ENCODE measurements at places on chromosomes 13 and 19. TPM values are rescaled to one million over a fixed set of nuclear protein-coding genes. Genes with fewer than 3 reads are reported as not detected.

Gene DACT3
- polyA plus RNA-seq, result not detected

Gene ZNF888
- 2.2 TPM for polyA plus RNA-seq

- H3K27ac ChIP-seq, result no peak overlapping the region
- no peaks in the 10 kb centered on the region for H3K36me3 ChIP-seq
- H3K4me3 ChIP-seq, result no peak overlapping the region
- H3K27me3 ChIP-seq, result no peaks in the 10 kb centered on the region
- DNase-seq, result no peak
- H3K4me1 ChIP-seq, result no peaks in the 10 kb centered on the region
Measured at GRCh38 chr13:102020611-102021216, 381.1 kb downstream of the FGF14 start.

- no peak for DNase-seq
- H3K27ac ChIP-seq, result no peak overlapping the region
- H3K4me3 ChIP-seq, result no peak overlapping the region
- no peaks in the 10 kb centered on the region for H3K4me1 ChIP-seq
- H3K36me3 ChIP-seq, result peaks cover under 1% of the 10 kb centered on the region
Measured at GRCh38 chr13:77038907-77039480, 12.0 kb upstream of the FBXL3 start.

GRCh38 chr13:21478881-21479808 is 20.0 kb upstream of the ZDHHC20 start:
- H3K4me3 ChIP-seq, result peak overlapping the region; percentile 45
- H3K27ac ChIP-seq, result no peak overlapping the region
- peak; percentile 73 for DNase-seq
- H3K36me3 ChIP-seq, result no peaks in the 10 kb centered on the region
- peaks cover 3% of the 10 kb centered on the region for H3K27me3 ChIP-seq
- peaks cover 9% of the 10 kb centered on the region for H3K4me1 ChIP-seq

- H3K4me1 ChIP-seq, result peaks cover 29% of the 10 kb centered on the region
- H3K36me3 ChIP-seq, result no peaks in the 10 kb centered on the region
- peak; percentile 82 for DNase-seq
- peak overlapping the region; percentile 68 for H3K4me3 ChIP-seq
- H3K27me3 ChIP-seq, result no peaks in the 10 kb centered on the region
Measured at GRCh38 chr13:99425485-99426341, 75.6 kb upstream of the TM9SF2 start.

DNA sequence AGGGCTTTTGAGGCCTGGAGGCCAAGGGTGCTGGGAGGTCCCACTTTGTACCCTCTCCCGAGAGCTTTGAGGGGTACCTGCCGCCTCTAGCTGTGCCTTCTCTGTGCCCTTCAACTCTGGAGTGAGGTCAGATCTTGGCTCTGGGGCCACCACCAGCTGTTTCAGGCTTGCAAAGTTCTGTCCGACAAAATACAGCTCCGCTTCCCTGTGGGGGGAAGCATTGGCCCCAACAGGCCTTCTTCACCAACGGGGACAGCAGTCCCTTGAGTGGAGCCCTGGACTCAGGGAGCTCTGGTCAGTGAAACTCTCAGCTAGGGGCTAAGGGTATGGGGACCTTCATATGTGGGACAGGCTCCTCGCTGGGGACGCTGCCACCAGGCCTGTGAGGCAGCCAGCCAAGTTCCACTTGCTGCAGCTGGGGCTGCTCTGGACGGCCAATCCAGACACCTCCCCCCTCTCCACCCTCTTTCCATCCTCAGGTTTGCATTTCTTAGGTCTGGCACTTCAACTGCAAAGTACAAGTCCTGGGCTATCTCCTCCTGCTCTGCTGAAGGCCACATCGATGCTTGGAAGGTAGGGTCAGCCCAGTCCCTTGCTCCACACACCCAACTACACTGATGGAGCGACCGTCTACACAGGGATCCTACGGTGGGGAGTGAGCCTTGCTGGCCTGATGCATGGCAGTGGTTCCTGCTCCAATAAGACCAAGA is 46.8 kb downstream of the C13orf46 start:
- H3K27ac ChIP-seq, result no peak overlapping the region
- DNase-seq, result no peak
- H3K4me3 ChIP-seq, result no peak overlapping the region

GRCh38 chr13:66659701-66660467 is 570.3 kb downstream of the PCDH9 start:
- no peak overlapping the region for H3K27ac ChIP-seq
- no peak for DNase-seq
- no peaks in the 10 kb centered on the region for H3K4me1 ChIP-seq
- no peak overlapping the region for H3K4me3 ChIP-seq
- H3K36me3 ChIP-seq, result no peaks in the 10 kb centered on the region
